ENCODE measurements at places on chromosomes 5 and 9.

- DNase-seq = no peak
Observed at GRCh38 chr5:151318850-151319732, 15.5 kb upstream of the SLC36A3 start.

GRCh38 chr5:157870837-157871834, 12.2 kb upstream of the CLINT1 start:
- DNase-seq = peak; percentile 64

- DNase-seq = no peak
Observed at GRCh38 chr9:127392166-127392565, 4.8 kb upstream of the SLC2A8 start.

DNA sequence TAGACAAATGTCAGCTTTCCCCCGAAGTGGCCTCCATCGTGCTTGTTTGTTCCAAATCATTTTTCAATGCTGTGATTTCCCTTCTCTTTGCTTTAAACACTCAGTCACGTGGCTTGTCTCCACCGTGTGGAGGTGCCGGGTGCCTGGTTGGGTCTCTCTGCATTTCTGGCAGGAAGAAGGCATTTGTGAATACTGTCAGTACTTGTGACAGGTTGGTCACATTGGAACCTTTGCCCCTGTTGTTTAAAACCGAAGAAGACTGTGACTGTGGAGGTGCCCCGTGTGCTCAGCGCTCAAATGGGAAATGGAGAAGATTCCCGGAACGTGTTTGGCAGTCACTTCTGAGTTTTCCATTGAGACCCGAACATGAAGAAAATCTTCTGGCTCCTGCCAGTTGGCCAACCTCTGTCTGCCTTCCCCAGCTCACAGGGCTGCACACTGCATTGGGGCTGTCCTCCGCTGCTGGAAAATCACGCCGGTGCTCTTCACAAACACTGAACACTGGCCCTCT, 74.6 kb downstream of the LMNB1 start:
- DNase-seq = no peak

DNA sequence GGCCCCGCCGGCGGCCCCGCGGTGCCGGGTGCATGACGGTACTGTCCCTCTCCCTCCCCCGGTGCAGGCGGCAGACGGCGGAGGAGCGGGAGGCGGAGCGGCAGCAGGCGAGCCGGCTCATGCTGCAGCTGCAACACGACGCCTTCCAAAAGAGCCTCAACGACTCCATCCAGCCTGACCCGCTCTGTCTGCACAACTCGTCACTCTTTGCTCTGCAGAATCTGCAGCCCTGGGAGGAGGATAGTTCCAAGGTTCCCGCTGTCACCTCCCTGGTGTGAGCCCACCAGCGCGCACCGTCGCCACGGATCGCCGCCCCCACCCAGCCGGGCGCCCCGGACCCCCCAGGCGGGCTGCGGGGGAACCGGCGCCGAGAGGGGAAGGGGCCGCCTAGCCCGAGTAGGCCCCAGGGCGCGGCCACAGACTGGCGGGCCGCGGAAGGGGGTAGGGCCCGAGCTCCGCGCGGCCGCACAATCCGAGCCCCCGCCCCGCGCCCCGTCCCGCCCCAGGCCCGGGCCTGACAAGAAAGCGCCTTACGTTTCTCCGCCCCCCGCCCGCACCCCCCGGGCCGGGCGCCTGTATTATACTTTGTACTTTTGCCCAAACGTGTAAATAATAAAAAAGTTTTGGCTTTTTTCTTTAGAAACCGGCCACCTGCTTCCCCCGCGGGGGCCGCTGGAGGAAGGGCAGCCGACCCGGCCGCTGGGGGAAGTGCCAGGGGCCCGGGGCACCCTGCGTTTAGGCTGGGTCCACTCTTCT, 2.5 kb downstream of the TLX3 start:
- no peak for DNase-seq

GRCh38 chr5:111013011-111013410, 58.5 kb upstream of the TSLP start:
- DNase-seq = no peak

DNA sequence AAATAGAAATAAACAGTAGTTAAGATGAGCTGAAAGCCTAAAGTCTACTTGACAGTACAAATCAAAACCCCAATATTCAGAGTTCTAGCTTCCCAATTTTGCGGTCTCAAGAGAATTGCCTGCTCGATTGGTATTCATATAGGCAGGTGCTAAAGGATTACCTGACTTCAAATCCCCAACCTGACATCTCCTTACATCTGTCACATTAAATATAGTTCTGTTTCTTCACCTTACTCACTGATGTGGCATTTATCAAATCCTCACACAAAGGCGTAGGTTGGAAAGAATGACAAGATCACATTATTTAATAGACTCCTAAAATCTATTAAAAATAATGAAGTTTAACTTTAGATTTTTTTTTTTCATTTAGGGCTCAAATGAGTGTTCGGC, 72.8 kb upstream of the ANKH start:
- DNase-seq = no peak
